ENCODE measurements at places on chromosomes 4 and X.
A peak's percentile ranks its signal among the peaks of the same experiment; 100 is the strongest.

DNA sequence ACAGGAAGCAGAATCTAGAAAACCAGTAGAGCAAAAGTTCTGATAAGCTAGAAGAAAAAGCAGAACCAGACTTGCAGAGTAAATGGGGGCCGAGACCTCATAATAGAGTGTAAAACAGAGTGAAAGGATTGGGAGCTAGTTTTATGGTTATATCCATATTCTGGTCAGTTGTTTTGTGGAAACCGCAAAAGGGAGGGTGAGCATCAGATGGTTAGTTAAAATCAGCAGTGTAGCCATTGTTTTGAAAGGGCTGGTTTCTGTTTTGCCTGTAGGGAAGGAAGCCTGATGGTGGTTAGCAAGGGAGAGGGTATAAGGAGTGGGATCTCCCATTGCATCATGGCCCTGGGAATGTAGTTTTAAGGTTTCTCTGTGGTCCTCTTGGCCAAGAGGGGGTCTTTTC is 17.2 kb upstream of the CCNI start:
- DNase-seq: peak; percentile 63

DNA sequence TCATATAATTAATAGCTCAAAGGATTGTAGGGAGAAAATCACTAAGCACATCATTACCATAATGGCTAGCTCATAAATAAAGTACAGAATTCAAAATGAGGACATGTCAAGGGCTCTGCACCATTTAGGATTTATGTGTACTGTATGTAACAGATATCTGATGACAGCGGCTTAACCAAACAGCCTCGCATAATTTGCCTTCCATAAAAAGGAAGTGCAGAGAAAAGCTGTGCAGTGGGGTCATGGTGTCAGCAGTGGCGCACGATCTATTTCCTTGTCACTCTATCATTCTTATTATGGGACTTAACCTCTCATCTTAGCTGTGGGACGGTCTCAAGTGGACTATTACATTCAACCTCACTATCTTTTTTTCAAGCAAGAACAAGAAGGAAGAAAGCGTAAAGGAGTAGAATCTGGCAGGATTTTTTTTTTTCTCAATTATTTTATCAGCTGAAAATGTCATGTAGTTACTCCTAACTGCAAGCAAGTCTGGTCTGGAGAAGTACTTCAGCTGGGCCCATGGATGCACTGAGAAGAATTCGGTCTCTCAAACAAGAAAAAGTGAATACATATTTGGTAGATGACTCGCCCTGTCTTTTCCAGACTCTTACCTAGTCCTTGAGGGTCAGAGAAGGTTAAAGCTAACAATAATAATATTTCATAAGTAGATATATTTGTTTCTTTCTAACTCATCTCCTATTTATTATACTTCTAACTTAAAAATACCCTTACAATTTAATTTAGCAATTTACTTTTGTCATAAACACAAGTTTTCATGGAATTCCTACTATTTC is 94.6 kb downstream of the COX18 start:
- DNase-seq: no peak

- no peak for DNase-seq
Measured at GRCh38 chr4:101218346-101218745, 129.0 kb downstream of the PPP3CA start.

DNA sequence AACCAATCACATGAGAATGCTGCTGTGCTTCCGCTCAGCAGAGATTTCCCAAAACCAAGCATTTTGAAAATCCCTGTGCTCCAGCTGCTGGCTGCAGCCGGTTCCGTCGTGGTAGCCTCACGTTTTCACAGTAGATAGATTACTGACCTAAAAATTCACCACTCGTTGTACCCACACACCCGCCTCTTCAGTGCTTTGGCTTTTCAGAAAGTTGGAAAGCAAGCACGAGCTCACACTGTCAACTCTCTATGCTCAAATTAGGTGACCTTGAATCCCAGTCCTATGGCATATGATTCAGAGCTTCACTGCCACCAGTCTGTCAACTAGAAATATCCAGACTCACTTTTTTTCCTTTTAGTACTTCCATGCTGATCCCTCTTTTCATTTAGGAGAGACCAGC is 168.9 kb downstream of the DCTD start:
- DNase-seq: no peak

DNA sequence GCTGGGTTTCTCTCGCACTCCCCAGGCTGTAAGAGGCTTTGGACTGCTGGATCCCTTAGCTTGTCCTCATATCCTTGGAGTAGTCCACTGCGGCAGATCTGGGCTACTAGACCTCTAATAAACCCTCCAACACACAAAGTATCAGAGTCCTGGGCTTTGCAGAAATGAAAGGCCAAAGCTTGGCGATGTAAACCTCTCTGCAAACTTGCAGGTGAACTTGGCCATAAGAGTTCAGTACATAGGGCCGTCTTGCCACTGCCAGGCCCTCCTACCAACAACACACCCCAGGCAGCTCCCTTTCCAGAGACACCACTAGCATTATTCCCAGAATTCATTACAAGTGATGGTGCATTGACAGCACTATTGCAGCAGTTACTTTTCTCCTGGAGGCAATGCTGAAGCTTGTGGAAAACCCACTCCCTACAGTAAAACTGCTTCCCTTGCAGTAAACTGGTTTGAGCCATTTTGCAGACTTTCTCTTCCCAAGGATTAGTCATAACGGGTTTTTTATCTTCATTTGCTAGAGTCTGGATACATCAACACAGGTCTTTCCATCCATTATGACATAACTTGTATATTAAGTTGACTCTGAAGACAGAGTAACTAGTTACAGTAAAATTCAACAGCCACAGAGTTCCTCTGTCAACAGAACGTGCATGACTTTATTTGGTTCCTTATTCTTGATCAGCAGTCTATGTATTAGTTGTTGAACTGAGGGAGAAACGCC is 2.4 kb downstream of the ANKRD50 start:
- DNase-seq: no peak

GRCh38 chrX:66013194-66013816 is 26.6 kb downstream of the VSIG4 start:
- peak; percentile 75 for DNase-seq

DNA sequence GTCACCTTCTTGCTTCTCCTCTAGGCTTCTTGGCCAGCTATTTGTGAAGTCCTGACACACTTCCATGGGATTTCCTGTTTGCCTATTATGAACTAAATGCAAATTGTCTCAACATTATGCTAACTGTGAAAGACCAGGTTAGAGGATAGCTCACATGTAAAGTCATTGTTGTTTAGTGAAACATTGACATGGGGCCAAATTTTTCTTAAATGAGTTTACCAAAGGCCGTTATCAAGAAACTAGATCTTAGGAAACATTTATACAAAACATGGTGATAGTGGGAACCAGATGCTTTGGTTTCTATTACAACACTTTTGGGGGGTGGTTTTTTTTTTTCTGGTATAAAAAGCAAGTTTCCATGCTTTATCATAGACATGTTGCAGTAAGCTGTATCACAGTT is 466.8 kb upstream of the FAM241A start:
- no peak for DNase-seq

DNA sequence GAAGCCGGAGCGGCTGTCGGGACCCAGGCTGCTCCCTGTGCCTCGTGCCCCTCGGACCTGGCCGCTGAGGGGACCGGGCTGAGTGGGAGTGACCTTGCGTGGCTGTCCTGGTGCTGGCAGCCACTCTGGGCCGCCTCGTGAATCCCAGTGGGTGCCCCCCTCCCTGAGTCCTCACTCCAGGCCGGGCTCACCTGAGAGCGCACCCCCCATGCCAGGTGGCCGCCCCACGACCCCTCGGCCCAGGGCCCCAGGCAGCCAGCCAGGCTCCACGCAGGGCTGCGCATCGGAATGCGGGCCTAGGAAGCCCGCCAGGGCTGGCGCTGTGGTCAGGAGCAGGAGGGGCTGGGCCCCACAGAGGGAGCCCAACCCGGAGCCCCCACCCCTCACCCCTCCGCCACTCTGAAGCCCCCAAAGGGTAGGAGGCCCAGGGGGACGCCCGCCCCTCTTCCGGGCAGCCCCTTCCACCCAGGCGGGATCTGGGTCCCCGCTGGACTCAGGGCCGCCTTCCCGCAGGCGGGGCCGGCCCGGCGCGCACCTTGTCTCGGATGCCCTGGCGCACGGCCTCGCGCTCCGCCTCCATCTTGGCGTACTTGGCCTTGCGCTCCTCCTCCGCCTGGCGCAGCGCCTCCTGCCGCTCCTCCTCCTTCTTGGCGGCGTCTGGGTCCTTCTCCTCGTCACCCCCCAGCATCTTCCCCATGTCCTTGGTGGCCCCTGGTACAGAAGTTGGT is 33.9 kb downstream of the CPLX1 start:
- DNase-seq: no peak

DNA sequence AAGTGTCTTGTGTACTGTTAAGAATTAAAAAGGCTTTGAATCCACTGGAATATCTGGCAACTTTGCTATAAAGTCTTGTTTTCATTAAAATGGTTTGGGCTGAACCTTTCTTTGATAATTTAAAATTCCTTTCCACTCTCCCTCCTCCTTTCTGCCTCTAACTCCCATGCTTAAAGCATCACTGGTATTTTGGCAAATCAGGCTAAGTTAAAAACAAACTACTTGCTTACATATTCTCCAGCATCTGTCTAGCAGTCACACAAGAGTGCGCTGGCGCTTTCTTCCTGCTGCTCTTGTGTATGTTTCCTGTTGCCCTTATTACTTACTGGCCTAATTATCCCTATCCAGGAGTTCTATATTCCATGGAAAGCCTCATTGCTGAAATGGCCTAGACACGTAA is 136.6 kb downstream of the VEGFC start:
- DNase-seq: no peak

DNA sequence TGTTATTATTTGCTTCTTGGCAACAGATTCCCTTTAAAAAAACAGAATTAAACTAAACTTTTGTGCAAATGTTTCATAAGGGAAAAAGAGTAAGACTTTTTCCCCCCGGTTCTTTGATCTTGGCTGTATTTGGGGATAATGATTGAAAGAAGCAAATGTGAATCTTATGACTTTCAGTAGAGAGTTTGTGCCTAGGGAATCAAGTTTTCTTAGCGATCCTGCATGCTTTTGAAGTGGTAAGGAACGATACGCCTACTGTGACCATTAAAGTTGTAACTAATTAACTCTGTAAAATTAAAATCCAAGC is 9.0 kb downstream of the ATP10D start:
- no peak for DNase-seq

DNA sequence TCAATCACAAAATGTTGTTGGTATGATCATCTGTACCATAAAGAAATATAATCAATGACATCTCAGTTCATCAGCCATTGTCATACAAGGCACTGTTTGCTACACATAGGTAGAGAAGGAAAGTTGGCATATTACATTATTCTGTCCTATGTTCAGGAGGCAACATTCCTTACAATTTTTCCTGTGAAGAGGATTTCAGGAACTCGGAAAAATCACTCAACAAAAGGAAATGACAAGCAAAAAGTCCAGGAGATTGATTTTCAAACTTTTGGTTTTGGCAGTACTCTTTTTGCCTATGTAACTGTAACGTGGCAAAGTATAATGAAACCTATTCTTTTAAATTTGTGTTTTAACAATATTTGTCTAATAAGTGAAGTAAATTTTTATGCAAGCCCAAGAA is 131.3 kb downstream of the MAB21L2 start:
- DNase-seq: no peak

- DNase-seq: no peak
Measured at GRCh38 chr4:39710098-39710896, 12.4 kb downstream of the UBE2K start.

DNA sequence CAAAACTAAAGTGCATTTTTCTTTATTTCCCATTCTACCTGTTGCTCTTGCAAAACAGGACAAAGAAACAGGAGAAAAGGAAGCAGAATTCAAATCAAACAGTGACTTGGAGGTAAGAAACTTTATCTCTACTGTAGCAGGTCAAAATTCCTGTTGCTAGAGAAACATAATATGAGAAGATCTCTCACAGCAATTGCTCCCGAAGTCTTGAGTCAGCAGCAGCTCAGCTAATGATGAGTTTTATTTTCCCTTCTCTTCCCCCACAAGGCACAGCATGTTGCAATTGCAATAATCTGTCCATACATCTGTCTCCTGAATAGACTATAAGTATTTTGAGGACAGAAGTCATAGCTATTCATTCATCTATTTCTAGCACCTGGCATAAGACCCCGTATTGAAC is 112.7 kb downstream of the CLNK start:
- no peak for DNase-seq

GRCh38 chr4:181908168-181908567 is 335.0 kb upstream of the TENM3 start:
- DNase-seq: no peak

DNA sequence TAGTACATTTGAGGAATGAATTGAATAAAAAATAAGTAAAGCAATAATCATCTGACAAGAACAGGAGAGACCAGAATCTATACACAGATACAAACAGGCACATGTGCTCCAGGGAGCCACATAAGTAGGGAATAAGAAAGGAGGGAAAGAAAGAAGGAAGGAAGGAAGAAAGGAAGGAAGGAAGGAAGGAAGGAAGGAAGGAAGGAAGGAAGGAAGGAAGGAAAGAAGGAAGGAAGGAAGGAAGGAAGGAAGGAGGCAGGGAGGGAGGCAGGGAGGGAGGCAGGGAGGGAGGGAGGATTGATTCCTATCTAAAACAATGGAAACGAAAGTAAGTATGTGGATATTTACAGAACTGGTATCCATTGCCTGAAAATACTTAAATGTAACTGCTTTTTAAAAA is 475.8 kb downstream of the NLGN4X start:
- DNase-seq: no peak

DNA sequence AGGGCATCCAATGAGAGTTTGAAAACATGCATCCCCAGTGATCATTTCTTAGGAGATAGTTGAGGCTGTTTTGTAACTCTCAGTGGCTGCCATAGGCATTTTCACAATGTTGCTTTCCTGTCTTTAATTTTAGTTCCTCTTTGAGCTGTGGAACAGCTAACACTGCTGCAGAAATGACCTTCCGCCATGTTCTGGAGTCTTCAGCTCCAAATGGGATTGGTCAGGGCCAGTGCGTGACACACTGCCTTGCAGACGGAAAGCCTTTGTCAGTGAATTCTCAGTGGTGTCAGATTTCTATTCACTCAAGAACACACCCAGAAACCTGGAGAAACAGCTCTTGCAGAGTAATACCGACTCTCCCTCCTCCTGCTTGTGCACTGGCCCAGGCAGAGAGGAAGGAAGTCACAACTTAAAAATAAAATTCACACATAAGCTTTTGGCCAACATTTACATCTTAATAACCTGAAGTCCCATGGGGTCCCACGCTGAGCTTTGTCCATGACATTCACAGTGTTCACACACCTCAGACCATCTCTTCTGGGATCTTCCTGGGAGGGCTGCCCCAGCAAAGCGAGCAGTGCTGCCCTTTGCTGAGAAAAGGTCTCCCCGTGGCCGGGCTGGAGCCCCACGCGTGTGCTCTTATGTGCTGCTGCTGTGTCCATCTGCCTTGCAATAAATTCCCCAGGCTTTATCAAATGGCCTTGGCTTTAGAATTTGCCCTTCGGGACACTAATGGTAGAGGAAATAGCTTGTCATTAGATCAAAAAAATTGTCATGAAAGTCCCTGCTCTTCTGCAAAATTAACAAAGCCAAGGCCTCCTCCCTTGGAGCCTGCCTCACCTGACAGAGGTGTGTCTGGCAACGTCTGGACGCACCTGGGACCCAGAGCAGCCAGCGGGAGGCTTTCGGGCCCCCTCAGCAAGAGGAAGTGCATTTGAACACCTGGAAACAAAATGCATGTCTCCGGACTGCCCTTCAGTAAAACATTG is 126.8 kb downstream of the IRF2 start:
- peak; percentile 74 for DNase-seq

Data from bone marrow (tissue), 2 donors.